ENCODE measurements at places on chromosomes 13 and 19.

- DNase-seq = peak; percentile 86
Observed at GRCh38 chr19:33771384-33772101, 25.1 kb upstream of the KCTD15 start.

DNA sequence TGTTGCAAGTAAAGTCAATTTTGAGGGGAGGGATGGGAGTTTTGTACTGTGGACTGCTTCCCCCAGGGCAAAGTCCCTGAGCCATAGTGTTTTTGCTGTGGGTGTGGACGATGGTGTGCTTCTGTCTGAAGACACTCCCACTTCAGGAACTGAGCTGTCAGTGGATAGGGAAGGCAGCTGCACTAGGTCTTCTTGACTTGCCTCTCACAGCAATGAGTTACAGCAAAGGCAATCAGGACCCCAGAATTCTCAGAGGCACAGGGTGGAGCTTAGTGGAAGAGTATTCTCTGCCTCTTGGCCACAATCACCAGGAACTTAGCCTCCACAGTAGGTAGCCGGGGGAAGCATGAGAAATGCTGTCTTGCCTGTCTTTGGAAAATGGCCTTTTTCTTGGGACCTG, 1416.6 kb upstream of the MIR17HG start:
- DNase-seq = no peak

GRCh38 chr13:99883805-99884204, 87.8 kb downstream of the ZIC5 start:
- DNase-seq = no peak

DNA sequence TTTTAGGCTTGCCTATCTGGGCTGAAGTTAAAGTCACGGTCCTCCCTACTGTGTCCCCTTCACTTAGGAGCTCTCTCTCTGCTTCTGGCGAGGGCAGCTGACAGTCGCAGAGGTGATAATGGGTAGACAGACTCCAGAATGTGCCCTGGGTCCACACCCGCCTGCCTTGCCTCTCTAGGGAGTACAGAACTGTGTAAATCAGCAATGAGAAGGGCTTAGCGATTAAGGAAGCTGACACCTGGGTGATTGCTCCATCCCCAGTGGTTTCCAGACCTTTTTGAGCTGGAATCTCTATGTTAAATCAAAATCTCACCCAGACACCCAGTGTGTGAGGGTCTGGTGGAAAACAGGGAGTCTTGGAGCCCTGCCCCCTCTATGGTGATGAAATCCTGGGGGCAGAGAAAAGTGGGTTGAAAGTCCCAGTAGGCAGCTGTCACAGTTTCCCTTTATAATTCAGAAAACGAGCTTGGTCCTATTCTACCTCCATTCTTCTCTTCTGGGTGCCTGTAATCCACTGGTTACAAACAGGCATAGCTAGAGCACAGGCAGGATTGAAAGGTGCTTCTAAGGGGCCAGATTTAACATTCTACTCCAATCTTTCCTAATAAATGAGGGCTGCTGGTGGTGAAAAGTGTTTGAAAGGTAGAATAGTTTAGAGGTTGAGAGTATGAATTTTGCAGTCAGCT, 46.9 kb downstream of the OLFM4 start:
- no peak for DNase-seq

GRCh38 chr13:54511366-54511765, 1482.8 kb downstream of the OLFM4 start:
- no peak for DNase-seq

DNA sequence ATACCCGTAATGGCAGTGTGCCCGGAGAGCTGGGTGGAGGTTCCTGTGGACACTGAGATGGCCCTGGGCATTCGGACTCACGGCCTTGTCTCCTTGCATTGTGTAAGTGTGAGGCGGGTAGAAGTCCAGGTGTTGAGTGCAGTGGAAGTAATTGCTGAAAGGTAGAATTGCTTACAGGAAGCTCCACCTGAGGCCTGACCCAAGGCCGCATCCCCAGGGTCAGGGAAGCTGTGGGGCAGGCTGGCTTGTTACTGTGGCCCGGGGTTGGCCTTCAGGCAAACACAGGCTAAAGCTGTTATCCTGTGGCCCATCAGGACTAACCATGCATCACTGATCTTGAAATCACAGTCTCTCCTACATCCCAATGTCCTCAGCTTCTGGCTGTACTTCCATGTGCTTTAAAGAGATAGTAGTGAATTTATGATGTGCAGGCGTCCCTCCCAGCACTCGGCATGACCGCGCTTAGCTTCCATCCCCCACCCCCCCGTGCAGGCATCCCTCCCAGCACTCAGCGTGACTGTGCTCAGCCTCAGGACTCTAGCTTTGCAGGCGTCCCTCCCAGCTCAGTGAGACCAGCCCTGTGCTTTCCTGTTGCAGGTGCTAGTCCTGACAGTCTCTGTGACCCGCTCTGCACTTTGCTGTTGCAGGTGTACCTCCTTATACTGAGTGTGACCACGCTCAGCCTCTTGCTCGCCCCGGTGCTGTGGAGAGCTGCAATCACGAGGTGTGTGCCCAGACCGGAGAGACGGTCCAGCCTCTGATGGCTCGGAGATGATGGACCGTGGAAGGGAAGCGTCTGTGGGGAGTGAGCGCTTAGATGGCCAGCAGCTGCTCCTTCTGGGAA, 35.6 kb upstream of the TFDP1 start:
- no peak for DNase-seq

DNA sequence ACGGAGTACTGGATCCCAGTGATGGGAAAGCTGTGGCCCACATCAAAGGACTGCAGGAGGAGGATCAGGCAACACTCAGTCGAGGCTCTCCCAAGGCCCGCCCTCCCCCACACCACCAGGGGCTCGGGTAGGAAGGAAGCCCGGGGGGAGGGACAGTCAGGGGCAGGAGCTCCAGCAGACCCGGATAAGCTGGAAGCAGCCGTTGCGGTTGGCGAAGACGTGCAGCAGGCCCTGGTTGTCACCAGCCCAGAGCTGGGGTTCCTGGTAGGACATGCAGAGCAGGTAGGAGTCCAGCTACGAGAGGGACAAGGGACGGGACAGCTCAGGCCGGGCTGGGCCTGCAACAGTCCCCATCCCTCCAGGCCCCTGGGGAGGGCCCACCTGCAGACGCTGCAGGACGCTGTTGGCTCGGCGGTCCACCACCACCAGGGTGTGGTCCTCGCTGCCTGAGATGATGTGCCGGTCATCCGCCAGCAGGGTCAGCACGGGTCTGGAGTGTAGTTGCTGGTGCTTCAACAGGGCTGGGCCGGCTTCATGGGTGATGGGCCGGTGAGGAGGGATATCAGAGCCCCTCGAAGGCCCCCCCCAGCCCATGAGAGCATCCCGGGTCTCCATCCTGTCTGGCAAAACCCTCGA, 1.9 kb downstream of the GNG14 start:
- DNase-seq = no peak

- DNase-seq = no peak
Observed at GRCh38 chr19:5655412-5655811, 24.9 kb downstream of the MICOS13 start.

GRCh38 chr13:30257468-30258099, 49.8 kb downstream of the KATNAL1 start:
- peak; percentile 25 for DNase-seq

DNA sequence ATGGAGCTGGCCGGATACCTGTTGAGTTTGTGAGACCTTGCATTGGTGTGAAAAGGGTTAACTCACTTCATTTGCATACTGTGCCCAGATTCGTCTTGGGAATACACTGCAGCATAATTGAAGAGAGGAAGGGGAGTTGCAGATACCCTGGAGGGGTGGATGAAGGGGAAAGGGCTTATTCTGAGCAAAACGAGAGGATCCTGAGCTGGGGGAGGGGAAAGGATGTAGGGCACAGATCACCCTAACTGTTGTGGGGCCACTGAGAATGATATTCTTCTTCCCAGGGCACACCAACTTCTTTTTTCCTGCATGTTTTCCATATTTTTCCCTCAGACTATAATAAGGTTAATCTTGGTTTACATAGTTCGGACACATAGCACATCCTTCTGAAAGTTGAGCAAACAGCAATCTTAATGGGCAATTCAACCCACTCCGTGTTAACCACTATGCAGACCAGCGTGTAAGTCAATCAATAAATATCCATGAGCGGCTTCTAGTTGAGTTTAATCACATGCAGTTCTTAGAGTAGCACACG, 11.7 kb upstream of the PTPRS start:
- DNase-seq = no peak

Data from GM20000 (cell line).